ENCODE measurements at places on chromosomes 3 and 15.
A peak's percentile ranks its signal among the peaks of the same experiment; 100 is the strongest.

- DNase-seq: no peak
Measured at GRCh38 chr3:54712539-54712938, 215.3 kb downstream of the LRTM1 start.

- no peak for DNase-seq
Measured at GRCh38 chr3:32126305-32127015, 20.0 kb downstream of the GPD1L start.

- DNase-seq: peak; percentile 69
Measured at GRCh38 chr3:97971679-97972567, at the start of gene RIOX2. TSS of gene RIOX2 (minus strand) at chr3:97972431. CDS start at chr3:97967593, 4,838 bp downstream.

GRCh38 chr15:68678746-68679145 is 100.0 kb downstream of the CORO2B start:
- peak; percentile 70 for DNase-seq

DNA sequence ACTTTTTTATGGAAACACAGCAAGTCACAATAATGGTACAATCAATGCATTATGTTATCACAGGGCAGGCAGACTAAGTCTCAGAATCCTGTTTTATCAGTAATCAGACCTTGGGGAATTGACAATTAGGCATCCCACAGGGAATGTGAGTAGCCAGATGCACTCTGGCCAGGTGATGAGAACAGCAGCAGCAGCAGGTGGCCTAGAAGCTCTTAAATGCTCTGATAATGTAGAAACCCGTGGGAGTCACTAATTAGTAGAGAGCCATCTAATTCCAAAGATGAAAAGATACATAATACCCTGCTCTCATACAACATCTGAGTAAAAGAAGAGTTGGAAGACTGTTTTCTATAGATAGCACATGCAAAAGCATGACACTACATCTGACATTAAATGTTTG is 12.6 kb downstream of the CEP152 start:
- no peak for DNase-seq

GRCh38 chr15:90595763-90596155 is 66.0 kb downstream of the CRTC3 start:
- DNase-seq: no peak

GRCh38 chr3:73214846-73215245 is 153.4 kb downstream of the EBLN2 start:
- DNase-seq: no peak

GRCh38 chr3:141442446-141442845 is 44.4 kb upstream of the RASA2 start:
- DNase-seq: no peak

DNA sequence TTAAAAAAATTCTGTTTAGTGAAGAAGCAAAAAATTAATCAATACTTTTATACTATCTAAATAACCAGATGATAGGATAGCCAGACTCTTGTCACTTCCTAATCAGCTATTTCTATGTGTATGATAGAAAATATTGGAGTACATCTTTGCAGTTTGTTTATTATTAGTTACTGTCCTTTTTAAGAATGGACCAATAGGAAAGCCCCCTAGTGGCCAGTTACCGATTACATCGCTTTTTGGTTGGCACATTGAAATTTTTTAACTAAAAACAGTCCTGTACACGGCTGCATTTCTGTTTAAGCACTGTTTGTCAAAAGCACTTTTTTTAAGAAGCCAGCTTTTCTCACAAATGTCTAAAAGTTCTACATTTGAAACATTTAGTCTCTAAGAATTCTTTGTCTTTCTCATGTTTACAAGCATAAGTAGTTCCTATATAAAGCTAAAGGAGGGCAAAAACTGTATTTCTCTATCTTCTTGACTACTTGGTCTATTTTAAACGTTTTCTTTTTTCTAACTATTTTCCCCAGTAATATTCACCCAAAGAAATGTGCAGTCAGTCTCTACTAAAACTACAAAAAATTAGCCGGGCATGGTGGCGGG is 253.2 kb upstream of the LRTM1 start:
- no peak for DNase-seq

GRCh38 chr15:55434989-55435825 is 26.9 kb downstream of the PIERCE2 start:
- no peak for DNase-seq

- no peak for DNase-seq
Measured at GRCh38 chr3:27024493-27024892, 344.7 kb downstream of the NEK10 start.

GRCh38 chr15:59203008-59203407 is 3.6 kb upstream of the LDHAL6B start:
- no peak for DNase-seq

- DNase-seq: no peak
Measured at GRCh38 chr15:81274931-81275707, 48.8 kb downstream of the STARD5 start.

GRCh38 chr15:81115054-81115939 is 18.8 kb upstream of the CFAP161 start:
- DNase-seq: no peak

DNA sequence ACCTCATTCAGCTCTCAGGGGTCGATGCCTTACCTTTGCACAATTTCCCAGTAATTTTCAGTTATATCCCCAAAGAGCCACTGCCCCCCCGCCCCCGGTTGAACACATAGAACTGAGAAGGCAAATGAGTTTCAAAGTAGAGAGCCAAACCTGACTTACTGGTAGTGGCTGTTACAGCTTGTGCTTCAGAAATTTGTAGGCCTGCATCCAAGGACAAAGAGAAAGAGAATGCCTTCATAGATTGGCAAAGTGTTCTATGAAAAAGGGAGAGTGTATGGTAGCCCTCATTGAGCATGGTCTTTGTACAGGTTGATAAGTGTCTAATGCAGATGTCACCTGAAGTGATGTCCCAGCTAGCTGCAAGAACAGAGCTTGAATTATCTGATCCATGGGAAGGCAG is 13.9 kb downstream of the SEMA6D start:
- no peak for DNase-seq

DNA sequence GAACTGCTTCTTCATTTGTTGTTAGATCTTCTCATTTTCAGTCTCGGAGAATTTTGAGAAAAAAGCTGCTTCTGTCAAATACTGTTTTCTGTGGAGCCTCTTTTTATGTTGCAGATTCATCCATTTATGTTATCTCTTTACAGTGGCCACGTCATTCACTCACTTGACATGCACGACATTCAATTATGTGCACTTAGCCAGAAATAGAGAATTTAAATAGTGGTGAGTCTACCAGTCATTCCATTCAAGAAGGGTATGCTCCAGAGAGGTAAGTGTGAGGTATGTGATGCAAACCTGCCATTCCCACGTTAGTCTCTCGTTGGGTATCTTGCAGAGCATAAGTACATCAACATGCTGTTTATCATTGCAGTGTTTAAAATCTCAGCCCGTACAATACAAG is 9.8 kb downstream of the ARPP19 start:
- no peak for DNase-seq

DNA sequence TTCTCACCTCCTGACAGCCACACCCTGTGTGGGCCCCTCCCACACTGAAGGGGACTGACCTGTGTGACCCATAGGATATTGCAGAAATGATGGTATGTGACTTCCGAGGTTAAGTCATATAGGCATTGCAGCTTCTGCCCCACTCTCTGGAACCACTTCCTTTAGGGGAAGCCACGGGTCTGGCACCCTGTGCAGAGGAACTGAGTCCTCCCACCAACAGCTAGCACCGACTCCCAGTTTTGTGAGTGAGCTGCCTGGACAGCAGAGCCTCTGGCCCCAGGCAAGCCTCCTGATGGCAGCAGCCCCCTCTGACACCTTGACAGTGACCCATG is 24.6 kb upstream of the SLC6A6 start:
- DNase-seq: no peak

GRCh38 chr3:133491481-133492059 is 81.9 kb upstream of the CDV3 start:
- DNase-seq: no peak

- DNase-seq: no peak
Measured at GRCh38 chr3:32354362-32354778, 37.3 kb upstream of the CMTM7 start.

DNA sequence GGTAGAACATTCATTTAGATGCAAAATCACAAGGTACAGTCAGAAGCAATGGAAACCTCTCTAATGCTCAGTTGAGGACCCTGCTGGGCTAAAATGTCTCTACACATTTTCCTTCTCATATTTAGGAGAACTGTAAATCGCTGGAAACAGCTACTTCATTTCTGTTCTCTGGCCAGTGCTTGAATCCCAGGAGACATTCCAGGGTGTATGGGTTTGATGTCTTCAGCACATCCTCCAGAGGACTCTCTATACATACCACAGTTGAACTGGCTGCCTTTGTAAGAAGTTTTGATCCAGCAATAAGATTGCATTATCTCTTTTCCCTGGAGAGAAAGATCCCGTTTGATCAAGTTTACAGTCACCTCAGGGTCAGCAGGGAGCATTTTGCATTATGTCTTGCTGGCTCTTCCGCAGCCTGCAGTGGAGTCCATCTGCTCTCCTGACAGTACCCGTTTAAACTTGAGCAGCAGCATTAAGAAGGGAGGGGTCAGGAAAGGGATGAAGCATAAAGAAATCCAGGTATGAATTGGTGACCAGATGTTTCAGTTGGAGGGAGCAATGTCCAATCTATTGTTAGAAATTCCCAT is 676.0 kb downstream of the EPHA3 start:
- DNase-seq: no peak

GRCh38 chr3:118057086-118057485 is 977.6 kb downstream of the IGSF11 start:
- no peak for DNase-seq

- DNase-seq: no peak
Measured at GRCh38 chr15:29490747-29491471, 221.3 kb upstream of the NSMCE3 start.

GRCh38 chr3:169213956-169214355 is 449.6 kb downstream of the MECOM start:
- DNase-seq: no peak

- no peak for DNase-seq
Measured at GRCh38 chr3:59237121-59237520, 187.3 kb upstream of the CFAP20DC start.

DNA sequence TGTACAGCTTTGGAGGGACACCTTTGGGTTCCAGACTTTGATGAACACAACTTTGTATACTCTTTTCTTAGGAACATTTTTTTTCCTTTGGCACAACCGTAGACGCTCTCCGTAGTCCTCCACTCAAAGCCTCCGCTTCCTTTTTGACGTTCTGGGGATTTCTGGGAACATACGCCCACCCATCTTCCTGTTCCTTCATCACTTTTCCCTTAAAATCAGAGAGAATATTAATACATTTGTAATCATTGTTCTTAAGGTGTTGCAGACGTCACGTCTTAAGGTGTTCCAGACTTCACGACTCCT is 405 bp upstream of the SPG21 start:
- DNase-seq: no peak

DNA sequence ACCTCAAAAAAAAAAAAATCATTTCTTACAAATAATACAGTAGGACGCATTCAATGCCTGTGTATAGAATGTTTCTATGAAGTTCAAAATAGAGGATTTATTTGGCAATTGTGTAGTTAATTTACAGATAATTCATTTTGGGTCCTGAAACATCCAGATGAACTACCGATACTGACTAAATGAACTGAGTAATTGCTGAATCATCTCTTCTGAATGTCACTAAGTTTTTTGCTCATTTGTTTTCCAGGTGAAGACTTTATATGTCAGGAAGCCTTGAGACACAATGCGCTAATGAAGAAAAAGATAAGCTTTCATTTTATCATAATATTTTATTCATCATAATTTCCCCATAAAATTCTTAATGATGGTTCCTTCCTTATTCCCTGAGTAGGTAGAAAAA is 39.7 kb downstream of the PCOLCE2 start:
- DNase-seq: no peak

DNA sequence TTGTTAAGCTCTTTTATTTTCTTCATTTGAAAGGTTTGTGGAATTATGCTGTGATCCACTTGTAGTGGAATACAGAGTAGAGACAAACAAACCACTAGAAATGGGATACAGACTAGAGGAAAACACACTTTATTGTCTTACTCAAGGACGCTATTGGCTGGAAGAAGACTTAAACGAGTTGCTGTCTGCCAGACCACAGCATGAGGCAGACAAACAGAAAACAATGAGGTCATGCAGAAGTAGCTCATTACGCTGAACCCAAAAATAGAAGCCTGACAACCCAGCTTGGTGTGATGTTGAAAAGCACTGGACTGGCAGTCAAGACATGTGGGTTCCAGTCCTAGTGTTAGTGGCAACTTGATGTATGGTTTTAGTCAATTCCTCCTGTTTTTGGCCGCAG is 62.4 kb upstream of the P3H2 start:
- DNase-seq: no peak

- DNase-seq: no peak
Measured at GRCh38 chr3:25901796-25902195, 111.9 kb downstream of the OXSM start.

- DNase-seq: no peak
Measured at GRCh38 chr3:85377115-85377514, 418.3 kb downstream of the CADM2 start.

DNA sequence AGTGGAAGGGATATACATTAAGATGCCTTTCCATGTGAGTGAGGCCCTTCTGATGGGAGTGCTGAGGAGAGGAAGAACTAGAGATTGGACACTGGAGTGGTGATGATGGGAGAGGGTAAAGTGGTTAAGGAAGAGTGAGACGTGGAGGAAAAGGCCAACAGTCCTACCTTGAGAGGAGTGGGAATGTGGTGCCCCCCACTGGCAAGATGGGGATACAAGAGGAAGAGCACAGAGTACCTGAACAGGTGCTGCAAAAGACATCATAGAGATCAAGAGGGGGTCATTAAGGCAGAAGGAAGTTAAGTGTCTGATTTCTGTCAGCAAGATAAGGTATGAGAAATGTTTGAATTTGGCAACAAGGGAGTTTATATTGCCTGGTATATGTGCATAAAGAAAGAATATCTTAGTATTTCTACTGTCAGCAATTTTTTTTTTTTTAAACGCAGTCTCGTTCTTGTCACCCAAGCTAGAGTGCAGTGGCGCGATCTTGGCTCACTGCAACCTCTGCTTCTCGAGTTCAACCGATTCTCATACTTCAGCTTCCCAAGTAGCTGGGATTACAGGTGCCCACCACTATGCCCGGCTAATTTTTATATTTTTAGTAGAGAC is 34.0 kb downstream of the ARIH2 start:
- no peak for DNase-seq

DNA sequence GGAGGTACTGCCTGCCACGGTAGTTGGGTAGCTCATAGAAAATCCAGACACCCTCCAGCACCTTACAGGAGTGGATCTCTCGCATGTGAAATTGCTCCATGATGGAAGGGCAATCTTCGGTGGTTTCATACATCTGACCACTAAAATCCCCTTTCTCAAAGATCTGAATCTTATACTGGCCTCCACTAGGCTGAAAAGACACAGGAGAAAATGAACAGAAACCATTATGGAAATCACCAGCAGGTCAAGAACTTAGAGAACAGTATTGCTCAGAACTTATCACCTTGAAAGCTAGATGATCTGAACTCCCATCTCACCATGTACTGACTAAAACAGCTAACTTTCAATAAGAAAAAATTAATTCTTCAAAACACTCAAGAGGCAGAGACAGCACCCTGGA is 5.4 kb downstream of the CRYGS start:
- no peak for DNase-seq

- no peak for DNase-seq
Measured at GRCh38 chr3:120113128-120114116, 19.2 kb upstream of the GSK3B start.

GRCh38 chr15:76776480-76776879 is 128.7 kb downstream of the SCAPER start:
- no peak for DNase-seq

GRCh38 chr3:105101603-105102002 is 265.1 kb upstream of the ALCAM start:
- no peak for DNase-seq

Measured in RWPE2 (cell line).